ENCODE measurements at places on chromosomes 12 and 14.

- no peak for DNase-seq
Measured at GRCh38 chr12:97637770-97638169, 175.2 kb downstream of the RMST start.

- no peak for DNase-seq
Measured at GRCh38 chr12:43982544-43982943, 146.7 kb downstream of the TMEM117 start.

DNA sequence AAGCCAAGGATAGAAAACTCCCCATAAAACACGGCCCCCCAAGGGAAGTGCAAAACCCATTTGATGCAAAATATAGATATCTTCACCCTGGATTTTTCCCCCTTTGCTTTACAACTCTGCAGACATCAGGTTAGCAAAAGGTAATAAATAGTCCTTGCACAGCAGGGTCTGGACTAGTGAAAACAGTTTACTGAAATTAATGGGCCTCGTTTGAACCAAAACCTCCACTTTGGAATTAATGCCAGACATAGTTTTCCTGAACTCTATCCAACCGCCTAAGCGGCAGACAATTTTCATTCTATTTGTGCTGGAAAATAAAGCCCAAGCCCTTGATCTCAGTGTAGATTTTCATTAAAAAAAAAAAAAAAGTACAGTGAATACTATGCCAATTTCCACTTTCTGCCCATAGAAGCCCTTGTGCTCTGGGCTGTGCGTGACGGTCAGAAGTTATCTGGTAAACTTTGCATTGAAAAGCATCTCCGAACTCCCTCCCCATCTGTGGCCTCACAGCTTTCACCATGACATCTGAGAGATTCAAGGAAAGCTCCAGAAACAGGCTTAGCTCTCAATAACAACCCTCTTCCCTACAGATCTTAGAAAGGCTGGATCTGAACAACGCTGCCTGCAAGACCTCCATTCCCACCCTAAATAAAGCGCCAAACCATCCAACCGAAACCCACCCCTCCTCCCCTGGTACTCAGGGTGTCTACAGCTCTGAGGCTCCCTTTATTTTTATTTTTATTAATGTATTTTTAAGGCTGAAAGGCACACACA is 11.0 kb upstream of the IRF2BPL start:
- no peak for DNase-seq

GRCh38 chr14:99605299-99605961 is 1.4 kb upstream of the CCDC85C start:
- DNase-seq: peak; percentile 40

DNA sequence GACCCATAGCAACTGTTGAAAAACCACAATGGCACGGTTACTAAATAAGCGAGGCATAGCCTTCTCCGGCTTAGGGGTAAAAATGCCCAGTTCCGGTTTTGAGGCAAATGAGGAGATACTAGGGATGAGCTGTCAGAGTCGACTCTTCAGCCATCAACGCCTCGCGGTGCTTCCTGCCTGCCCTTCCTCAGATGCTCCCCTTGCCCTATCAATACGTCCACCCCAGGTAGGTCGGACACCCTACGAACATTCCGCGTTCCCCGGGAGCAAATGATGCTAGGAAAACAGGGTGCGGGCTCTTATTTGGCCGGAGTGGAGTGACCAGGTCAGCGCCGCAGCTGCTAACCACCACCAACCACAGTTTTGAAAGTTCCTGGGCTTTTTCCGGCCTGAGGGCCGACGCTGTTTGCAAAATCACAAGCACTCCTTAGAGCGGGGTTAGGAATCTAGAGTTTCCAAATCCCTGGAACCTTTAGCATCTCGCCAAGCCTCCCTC is 1.2 kb downstream of the SRSF9 start:
- DNase-seq: peak; percentile 66

DNA sequence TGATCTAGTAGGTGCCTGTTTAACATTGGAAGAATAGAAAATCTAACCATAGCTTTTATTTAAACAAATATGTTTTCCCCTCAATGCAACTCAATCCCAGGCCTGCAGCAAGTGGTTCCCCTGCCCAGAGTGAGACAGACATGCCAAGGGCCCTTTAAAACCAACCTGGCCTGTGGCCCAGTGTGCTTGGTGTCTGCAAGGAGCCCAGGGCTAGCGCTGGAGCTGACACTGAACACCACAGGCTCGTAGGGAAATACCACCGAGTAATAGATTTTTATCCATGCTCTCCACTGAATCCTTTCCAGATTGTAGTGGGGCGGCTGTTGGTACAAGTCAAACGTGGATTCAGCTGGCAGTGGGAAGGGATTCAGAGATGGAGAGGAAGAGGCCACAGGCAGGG is 95.6 kb upstream of the NRXN3 start:
- no peak for DNase-seq

DNA sequence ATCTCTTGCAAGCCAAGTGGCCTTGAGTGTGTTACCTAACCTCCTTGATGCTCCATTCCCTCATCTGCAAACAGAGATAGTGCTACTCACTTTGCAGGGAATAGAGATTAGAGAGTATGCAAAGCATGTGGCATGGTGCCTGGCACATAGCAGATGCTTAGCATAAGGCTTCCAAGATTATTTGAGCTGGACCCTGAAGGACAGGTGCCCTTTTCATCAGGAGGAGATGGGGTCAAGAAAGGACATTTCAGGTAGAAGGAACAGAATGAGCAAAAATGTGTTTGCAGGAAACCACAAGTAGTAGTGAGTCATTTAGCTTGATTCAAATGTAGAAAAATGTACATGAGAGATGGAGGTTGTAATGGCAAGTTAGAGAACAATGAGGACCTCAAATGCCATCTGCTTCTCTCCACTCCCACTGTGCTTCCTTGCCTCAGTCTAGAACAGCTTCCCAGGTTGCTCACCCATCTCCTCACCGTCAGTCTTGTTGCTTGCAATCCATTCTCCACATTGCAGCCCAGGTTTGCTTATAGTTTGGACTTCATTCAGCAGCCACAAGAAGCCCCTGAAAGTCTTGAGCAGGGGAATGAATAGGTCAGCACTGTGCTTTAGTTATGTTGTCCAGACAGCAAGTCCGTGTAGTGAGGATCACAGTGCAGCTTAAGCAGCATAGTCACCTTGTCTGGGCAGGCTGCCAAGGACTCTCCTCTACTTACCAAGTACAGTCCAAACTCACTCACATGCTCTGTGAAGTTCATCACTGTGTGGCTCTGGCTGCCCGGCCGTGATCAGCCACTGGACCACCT is 536.3 kb upstream of the CCDC196 start:
- DNase-seq: peak; percentile 35

GRCh38 chr12:104850781-104851180 is 107.3 kb downstream of the SLC41A2 start:
- no peak for DNase-seq

- DNase-seq: peak; percentile 20
Measured at GRCh38 chr12:79547044-79547734, 143.6 kb downstream of the PAWR start.

DNA sequence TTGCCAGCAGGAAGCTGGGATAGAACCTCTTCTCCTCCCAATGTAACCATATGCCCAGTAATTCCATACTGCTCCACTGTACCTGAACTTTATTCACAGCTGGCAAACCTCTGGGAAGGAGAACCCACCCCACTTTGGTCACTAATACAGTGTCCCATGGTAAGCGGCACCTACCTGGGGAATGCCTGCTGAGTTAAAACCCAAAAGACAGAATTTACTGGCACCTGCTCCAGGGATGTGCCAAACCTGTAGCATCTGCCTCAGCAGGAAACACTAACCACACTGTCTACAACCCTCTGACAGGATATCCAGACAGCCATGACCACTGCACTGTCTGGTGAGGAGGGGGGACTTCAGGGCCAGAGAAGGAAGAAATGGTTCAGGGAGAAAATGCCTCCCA is 26.6 kb downstream of the DDX24 start:
- no peak for DNase-seq

GRCh38 chr14:65414961-65415589 is 2.5 kb downstream of the FUT8 start:
- peak; percentile 65 for DNase-seq

- DNase-seq: no peak
Measured at GRCh38 chr14:39315859-39316444, 82.2 kb downstream of the MIA2 start.

GRCh38 chr14:70454731-70455130 is 2.8 kb downstream of the ADAM21 start:
- DNase-seq: no peak
